T-helper 2 cell treated with Interferon-gamma antibody and Interleukin-4, amounts not matched to agents 100 ng/mL and 5 ng/mL, for 36 hours (primary cell): ENCODE measurements at places on chromosomes 7 and 10. TPM values are rescaled to one million over a fixed set of nuclear protein-coding genes. Genes with fewer than 3 reads are reported as not detected.

Gene SLC13A1
- 0.05 TPM in 1 of 2 replicates, not detected in the other for total RNA-seq

Gene BLNK
- total RNA-seq, result not detected in 2 replicates

Gene CHAT
- 0.14 TPM in 1 of 2 replicates, not detected in the other for total RNA-seq

Gene ANKRD2
- 0.36 and 0.52 TPM in 2 replicates for total RNA-seq

Gene SHH
- total RNA-seq, result 0.05 TPM in 2 replicates

Gene DNAJC12
- 3.7 and 4.0 TPM in 2 replicates for total RNA-seq

Gene NIPSNAP2
- 36.2 TPM in 2 replicates for total RNA-seq

Gene LIPF
- not detected in 2 replicates for total RNA-seq

Gene MEIG1
- 0.55 and 0.70 TPM in 2 replicates for total RNA-seq

Gene SEC23IP
- 69.9 and 71.9 TPM in 2 replicates for total RNA-seq

Gene CLEC2L
- not detected in 2 replicates for total RNA-seq

Gene NPS
- total RNA-seq, result not detected in 2 replicates

Gene HTRA1
- total RNA-seq, result not detected in 2 replicates

Gene PKD2L1
- total RNA-seq, result 0.14 and 0.20 TPM in 2 replicates

Gene PDK4
- not detected in 2 replicates for total RNA-seq

Gene CFTR
- 0.02 TPM in 1 of 2 replicates, not detected in the other for total RNA-seq

Gene GPRIN2
- total RNA-seq, result not detected in 2 replicates

Gene ZNF518A
- total RNA-seq, result 23.3 and 26.1 TPM in 2 replicates

Gene SFXN4
- total RNA-seq, result 29.4 and 29.5 TPM in 2 replicates

Gene ALOX5
- total RNA-seq, result 2.4 and 2.5 TPM in 2 replicates

Gene ZNF488
- 0.93 and 1.3 TPM in 2 replicates for total RNA-seq

Gene OR6B1
- not detected in 2 replicates for total RNA-seq

Gene CFAP70
- 0.20 and 0.25 TPM in 2 replicates for total RNA-seq

Gene MMD2
- not detected in 2 replicates for total RNA-seq

Gene PDE6C
- total RNA-seq, result not detected in 2 replicates

Gene C7orf33
- not detected in 2 replicates for total RNA-seq

Gene AP5Z1
- total RNA-seq, result 60.4 and 66.3 TPM in 2 replicates

Gene PNLIPRP1
- total RNA-seq, result not detected in 2 replicates

Gene PRLHR
- total RNA-seq, result not detected in 2 replicates

Gene HOXA2
- not detected in 2 replicates for total RNA-seq

Gene EN2
- total RNA-seq, result not detected in 2 replicates

Gene COL17A1
- total RNA-seq, result not detected in 2 replicates

Gene ADRA2A
- total RNA-seq, result not detected in 2 replicates

Gene PNLIP
- total RNA-seq, result not detected in 2 replicates

Gene TYSND1
- total RNA-seq, result 14.1 and 14.7 TPM in 2 replicates

Gene ARHGAP21
- total RNA-seq, result 27.4 and 30.0 TPM in 2 replicates

Gene CALY
- total RNA-seq, result not detected in 2 replicates

Gene FAM241B
- 4.5 and 4.8 TPM in 2 replicates for total RNA-seq

Gene PNLIPRP3
- not detected in 2 replicates for total RNA-seq

Gene PIP
- total RNA-seq, result not detected in 2 replicates

Gene FAM171A1
- total RNA-seq, result 3.9 and 4.1 TPM in 2 replicates

Gene IGFBP1
- not detected in 2 replicates for total RNA-seq

Gene FXYD4
- 0.30 TPM in 1 of 2 replicates, not detected in the other for total RNA-seq

Gene NKX1-2
- total RNA-seq, result not detected in 2 replicates

Gene FAM237B
- total RNA-seq, result not detected in 2 replicates

Gene OR6V1
- not detected in 2 replicates for total RNA-seq
